ENCODE measurements at places on chromosomes 12 and 14. TPM values are rescaled to one million over a fixed set of nuclear protein-coding genes. Genes with fewer than 3 reads are reported as not detected.
A peak's percentile ranks its signal among the peaks of the same experiment; 100 is the strongest.

GRCh38 chr12:9208229-9208628 is at the start of gene PZP:
PZP (minus strand) TSS chr12:9208395; CDS start chr12:9208341, 54 bp downstream.
- H3K27me3 ChIP-seq: peaks cover 8% of the 10 kb centered on the region
- H3K4me3 ChIP-seq: no peak within 1 kb of the TSS
- H3K36me3 ChIP-seq: no peaks in the 10 kb centered on the region
- no peak for DNase-seq
- H3K27ac ChIP-seq: no peak within 1 kb of the TSS

DNA sequence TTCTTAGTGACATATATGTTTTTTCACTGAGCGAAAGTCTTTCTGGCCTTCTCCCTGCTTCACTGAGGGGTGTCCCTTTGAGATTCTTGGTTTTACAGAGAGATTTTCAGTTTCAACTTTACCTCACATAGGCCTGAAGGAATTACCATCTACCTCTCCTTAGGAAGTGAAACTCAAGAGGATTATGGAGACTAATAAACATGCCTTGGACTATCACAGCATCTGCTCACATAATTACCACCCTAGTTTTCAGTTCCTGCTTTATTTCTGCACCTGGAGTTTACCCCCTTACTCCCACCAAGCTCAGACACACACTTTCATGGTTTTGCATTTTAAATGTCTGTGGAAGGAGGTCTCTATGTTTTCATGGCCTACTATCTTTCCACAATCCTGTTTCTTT is 118.3 kb upstream of the SCAF11 start:
- H3K27me3 ChIP-seq: no peaks in the 10 kb centered on the region
- H3K36me3 ChIP-seq: no peaks in the 10 kb centered on the region
- DNase-seq: no peak
- no peak overlapping the region for H3K4me3 ChIP-seq
- peaks cover 16% of the 10 kb centered on the region for H3K4me1 ChIP-seq

DNA sequence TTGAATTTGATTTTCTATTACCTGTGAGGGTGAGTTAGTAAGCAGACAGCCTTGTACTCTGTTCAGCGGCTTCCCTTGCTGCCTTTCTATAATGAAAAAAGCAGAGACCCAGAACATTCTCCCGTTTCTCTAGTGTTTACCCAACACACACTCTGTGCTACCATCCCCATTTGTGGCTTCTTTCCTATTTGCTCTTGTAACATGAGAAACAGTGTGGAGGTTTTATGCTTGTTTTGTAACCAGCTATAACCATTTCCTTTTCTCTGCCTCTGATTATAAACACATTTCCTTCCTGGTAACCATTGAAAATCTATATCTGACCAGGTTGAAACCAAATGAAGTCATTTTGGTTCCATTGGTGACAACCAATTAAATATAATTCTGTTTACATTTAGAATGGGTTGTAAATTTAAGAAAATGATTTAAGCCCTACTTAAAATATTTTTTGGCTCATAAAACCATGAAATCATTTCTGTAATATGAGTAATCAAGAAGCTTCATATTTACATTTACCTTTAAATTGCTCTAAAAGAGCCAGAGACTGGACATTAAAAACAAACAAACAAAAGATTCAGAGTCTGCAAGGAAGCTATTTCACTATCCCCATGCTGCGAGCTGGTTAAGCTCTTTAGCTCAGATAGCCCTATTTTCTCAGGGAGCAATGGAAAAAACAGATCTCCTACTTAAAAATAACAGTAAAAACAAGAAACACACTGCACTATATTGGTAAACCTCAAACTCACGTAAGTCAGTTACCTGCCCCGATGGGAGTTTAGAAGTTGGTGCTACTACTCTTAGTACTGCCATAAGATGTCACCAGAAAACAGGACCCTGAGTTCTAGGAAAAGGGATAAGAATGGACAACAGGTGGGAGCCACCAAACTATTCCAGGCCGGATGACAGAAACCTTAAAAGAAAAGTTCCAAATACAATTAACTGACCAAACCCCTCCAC is 206.5 kb upstream of the EEA1 start:
- peak overlapping the region; percentile 59 for H3K27ac ChIP-seq
- DNase-seq: peak; percentile 6
- no peak overlapping the region for H3K4me3 ChIP-seq
- no peaks in the 10 kb centered on the region for H3K27me3 ChIP-seq

- H3K4me1 ChIP-seq: no peaks in the 10 kb centered on the region
- H3K4me3 ChIP-seq: no peak overlapping the region
- no peaks in the 10 kb centered on the region for H3K36me3 ChIP-seq
- no peak for DNase-seq
- no peak overlapping the region for H3K27ac ChIP-seq
Measured at GRCh38 chr14:59890676-59891075, 20.1 kb upstream of the RTN1 start.

DNA sequence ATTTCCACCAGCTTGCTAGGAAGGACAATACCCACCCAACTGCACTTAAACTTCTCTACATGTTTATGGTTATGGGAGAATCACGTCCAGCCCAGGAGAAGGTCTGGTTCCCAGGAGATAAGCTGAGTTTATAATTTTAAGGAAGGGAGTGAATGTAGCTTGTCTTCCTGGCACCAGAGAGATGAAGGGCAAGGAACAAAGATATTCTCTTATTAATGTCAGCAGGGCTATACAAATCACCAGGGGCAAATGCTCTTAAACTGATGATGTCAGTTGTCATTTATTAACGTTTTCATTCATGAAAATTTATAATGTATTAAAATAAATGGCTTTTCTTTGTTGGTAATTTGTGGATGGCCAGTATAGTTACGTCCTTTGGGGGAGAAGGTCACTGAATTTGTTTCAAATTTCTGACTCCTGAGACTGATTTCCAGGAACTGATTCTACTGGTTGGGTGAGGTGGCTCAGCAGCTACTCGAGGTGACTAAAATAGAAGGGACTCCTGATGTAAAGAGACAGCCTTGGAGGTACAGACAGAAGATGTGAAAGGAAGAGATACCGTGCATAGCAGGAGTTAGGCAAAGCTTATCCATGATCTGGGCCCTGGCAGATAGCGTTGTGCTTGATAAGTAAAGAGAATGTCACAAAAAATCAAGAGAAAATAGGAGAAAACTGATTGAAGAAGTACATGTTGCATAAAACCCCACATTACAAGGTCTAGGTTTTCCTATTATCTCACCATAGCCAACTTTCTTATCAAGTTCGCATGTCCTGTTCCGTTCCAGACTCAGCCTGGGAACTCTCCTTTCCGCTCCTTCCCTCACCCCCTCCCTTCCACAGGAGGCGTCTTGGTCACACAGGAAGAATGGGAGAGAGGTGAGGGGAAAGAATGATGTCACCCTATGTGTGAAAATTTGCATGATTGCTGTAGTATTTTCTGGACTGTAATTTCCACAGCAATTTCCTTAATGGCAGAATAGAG is 367.1 kb upstream of the FAR2 start:
- no peak for DNase-seq
- peak overlapping the region; percentile 16 for H3K27ac ChIP-seq

SMOC1 gene
- 39.6 TPM for total RNA-seq
